Pancreas (tissue), 10 donors: ENCODE measurements at places on chromosomes 1 and 21. TPM values are rescaled to one million over a fixed set of nuclear protein-coding genes. Genes with fewer than 3 reads are reported as not detected.
A peak's percentile ranks its signal among the peaks of the same experiment; 100 is the strongest.

ZNF691 gene
- 6.5 TPM for total RNA-seq

SLC35E2B gene
- total RNA-seq, result 24.0 TPM

ERICH3 gene
- total RNA-seq, result 0.03 TPM

- H3K4me3 ChIP-seq, result no peak overlapping the region
- no peaks in the 10 kb centered on the region for H3K27me3 ChIP-seq
- no peaks in the 10 kb centered on the region for H3K36me3 ChIP-seq
- H3K27ac ChIP-seq, result no peak overlapping the region
Measured at GRCh38 chr21:18417141-18417790, 13.7 kb upstream of the TMPRSS15 start.

- H3K36me3 ChIP-seq, result no peaks in the 10 kb centered on the region
- no peak overlapping the region for H3K4me3 ChIP-seq
- DNase-seq, result no peak
- H3K27ac ChIP-seq, result no peak overlapping the region
- H3K4me1 ChIP-seq, result peaks cover 30% of the 10 kb centered on the region
- H3K27me3 ChIP-seq, result no peaks in the 10 kb centered on the region
Measured at GRCh38 chr1:59678493-59679228, 136.1 kb upstream of the HOOK1 start.

DNA sequence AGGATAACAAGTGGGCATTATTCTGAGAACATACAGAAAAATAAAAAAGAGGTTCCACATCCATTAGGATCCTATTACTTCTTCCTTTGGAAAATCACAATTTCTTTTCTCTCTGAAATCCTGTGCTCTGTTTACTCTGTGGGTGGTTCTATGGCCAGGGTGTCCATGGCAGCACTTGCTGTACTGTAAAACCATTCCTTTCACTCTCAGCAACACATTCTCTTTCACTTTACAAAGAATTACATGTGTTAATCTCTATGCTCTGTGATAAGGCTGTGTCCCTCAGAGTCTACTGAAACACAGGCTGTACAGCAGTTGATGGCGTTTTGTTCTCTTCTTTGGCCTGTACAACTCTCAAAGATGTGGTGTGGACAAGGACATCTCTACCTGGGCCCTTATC lies 524.1 kb downstream of the PTBP2 start:
- H3K27me3 ChIP-seq, result no peaks in the 10 kb centered on the region
- no peak for DNase-seq
- H3K4me3 ChIP-seq, result no peak overlapping the region
- no peaks in the 10 kb centered on the region for H3K4me1 ChIP-seq
- H3K27ac ChIP-seq, result no peak overlapping the region

- H3K4me3 ChIP-seq, result no peak overlapping the region
- no peaks in the 10 kb centered on the region for H3K36me3 ChIP-seq
- no peak overlapping the region for H3K27ac ChIP-seq
- H3K27me3 ChIP-seq, result no peaks in the 10 kb centered on the region
Measured at GRCh38 chr1:245091818-245092637, 62.8 kb upstream of the KIF26B start.

DNA sequence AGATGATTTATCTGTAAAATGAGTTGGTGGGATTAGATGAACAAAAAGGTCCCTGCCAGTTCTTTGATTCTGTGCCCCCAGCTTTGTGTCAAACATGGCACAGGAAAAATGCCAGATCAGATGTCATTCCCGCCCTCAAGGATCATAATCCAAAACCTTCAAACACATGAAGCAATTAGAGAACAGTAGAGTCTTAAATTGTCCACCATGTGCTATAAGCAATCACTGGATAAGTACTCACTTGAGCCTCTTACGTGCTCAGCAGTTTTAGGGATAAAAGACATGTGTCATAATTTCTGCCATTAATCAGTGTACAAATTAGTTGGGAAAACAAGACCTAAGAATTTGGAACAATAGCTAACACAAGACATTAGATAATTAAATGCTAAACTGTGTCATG lies 15.4 kb upstream of the KIAA0040 start:
- no peaks in the 10 kb centered on the region for H3K27me3 ChIP-seq
- no peak overlapping the region for H3K4me3 ChIP-seq
- no peak for DNase-seq
- H3K4me1 ChIP-seq, result no peaks in the 10 kb centered on the region
- no peak overlapping the region for H3K27ac ChIP-seq

DNA sequence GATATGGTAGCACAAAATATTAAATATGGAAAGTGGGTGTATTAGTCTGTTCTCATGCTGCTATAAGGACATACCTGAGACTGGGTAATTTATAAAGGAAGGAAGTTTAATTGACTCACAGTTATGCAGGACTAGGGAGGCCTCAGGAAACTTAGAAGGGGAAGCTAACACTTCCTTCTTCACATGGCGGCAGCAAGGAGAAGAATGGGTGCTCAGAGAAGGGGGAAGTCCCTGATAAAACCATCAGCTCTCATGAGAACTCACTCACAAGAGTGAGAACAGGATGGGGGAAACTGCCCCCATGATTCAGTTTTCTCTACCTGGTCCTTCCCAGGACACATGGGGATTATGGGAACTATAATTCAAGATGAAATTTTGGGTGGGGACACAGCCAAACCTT lies 15.8 kb upstream of the BACE2 start:
- no peak overlapping the region for H3K27ac ChIP-seq
- no peak overlapping the region for H3K4me3 ChIP-seq
- no peak for DNase-seq
- H3K36me3 ChIP-seq, result no peaks in the 10 kb centered on the region
- no peaks in the 10 kb centered on the region for H3K27me3 ChIP-seq
- no peaks in the 10 kb centered on the region for H3K4me1 ChIP-seq

GRCh38 chr21:29775462-29775861 lies 164.3 kb downstream of the GRIK1 start:
- H3K27ac ChIP-seq, result no peak overlapping the region
- no peaks in the 10 kb centered on the region for H3K27me3 ChIP-seq
- no peak for DNase-seq
- H3K4me3 ChIP-seq, result no peak overlapping the region
- H3K36me3 ChIP-seq, result no peaks in the 10 kb centered on the region
- H3K4me1 ChIP-seq, result no peaks in the 10 kb centered on the region

DNA sequence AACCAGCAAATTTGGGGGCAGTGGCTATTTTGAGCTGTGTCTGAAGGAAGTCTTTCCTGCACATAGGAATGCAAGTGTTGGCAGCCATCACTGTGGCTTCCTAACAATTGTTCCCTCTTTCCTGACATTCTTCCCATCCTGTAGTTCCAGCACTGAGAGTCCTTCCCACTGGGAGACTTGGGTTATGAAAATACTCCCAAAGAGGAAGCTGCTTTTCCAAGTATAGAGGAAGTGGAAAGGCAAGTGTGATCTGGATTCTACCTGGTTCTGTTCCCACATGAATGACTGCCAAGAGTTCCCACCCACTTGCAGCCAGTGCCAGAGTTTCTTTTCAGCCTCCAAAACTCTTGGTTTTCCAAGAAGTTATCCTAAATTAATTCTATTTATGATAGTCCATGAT lies 98.5 kb upstream of the CD53 start:
- no peak overlapping the region for H3K27ac ChIP-seq
- no peaks in the 10 kb centered on the region for H3K36me3 ChIP-seq
- no peaks in the 10 kb centered on the region for H3K27me3 ChIP-seq
- DNase-seq, result no peak
- H3K4me3 ChIP-seq, result no peak overlapping the region

DNA sequence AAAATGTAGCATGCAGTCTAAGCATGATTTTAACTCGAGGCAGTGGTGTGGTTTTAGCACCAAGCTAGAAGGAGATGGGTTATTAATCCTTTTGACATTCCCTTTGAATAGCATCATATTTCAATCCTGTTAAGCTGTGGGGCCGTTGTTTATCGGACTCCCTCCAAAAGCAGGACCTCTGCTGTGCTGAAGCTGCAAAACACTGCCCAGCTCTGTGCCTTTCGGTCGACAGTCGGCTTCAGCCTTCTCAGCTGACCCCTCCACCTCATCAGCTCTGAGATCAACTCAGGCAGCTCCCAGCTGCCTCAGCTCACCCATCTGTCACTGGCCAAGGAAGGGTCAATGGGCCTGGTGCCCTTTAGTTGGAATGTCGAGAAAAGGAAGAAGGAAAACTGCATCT lies 95.5 kb downstream of the KAZN start:
- no peaks in the 10 kb centered on the region for H3K27me3 ChIP-seq
- no peak for DNase-seq
- no peak overlapping the region for H3K27ac ChIP-seq
- H3K4me3 ChIP-seq, result no peak overlapping the region
- no peaks in the 10 kb centered on the region for H3K4me1 ChIP-seq
- no peaks in the 10 kb centered on the region for H3K36me3 ChIP-seq

- no peaks in the 10 kb centered on the region for H3K27me3 ChIP-seq
- no peak for DNase-seq
- no peak overlapping the region for H3K27ac ChIP-seq
Measured at GRCh38 chr1:190179817-190180216, 297.8 kb downstream of the BRINP3 start.

GRCh38 chr21:34022627-34023335 lies 50.6 kb upstream of the MRPS6 start:
- H3K27ac ChIP-seq, result no peak overlapping the region
- no peaks in the 10 kb centered on the region for H3K27me3 ChIP-seq
- no peak for DNase-seq
- H3K36me3 ChIP-seq, result no peaks in the 10 kb centered on the region
- H3K4me3 ChIP-seq, result no peak overlapping the region

DNA sequence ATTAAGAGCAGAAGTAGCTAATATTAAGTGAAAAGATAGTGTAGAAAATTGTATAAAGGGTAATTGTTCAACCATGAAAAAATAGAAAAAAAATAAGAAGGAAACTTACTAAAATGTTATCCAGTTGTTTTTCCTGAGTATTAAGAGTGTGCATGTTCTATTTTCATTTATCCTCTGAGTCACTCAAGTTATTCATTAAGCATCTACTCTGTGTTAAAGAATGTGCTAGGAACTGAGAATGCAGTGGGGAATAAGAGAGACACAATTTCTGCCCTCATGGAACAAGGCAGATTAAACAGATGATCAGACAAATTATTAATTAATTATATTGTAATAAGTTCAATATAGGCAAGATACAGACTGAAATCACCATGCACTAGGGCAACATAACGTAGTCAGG lies 10.8 kb upstream of the PIGK start:
- no peak for DNase-seq
- no peaks in the 10 kb centered on the region for H3K36me3 ChIP-seq
- H3K27me3 ChIP-seq, result no peaks in the 10 kb centered on the region
- no peaks in the 10 kb centered on the region for H3K4me1 ChIP-seq

GRCh38 chr1:47805921-47806361 lies 191.2 kb downstream of the TRABD2B start:
- H3K27me3 ChIP-seq, result no peaks in the 10 kb centered on the region
- no peak overlapping the region for H3K27ac ChIP-seq
- no peak for DNase-seq
- H3K36me3 ChIP-seq, result no peaks in the 10 kb centered on the region
- no peaks in the 10 kb centered on the region for H3K4me1 ChIP-seq

GRCh38 chr1:221292652-221293051 lies 413.4 kb downstream of the HLX start:
- DNase-seq, result no peak
- H3K4me1 ChIP-seq, result no peaks in the 10 kb centered on the region
- H3K4me3 ChIP-seq, result no peak overlapping the region
- H3K27ac ChIP-seq, result no peak overlapping the region
- no peaks in the 10 kb centered on the region for H3K27me3 ChIP-seq
- H3K36me3 ChIP-seq, result no peaks in the 10 kb centered on the region

GRCh38 chr1:20359451-20360330 lies 69.0 kb downstream of the VWA5B1 start:
- no peak for DNase-seq
- no peak overlapping the region for H3K27ac ChIP-seq
- H3K4me3 ChIP-seq, result no peak overlapping the region

DNA sequence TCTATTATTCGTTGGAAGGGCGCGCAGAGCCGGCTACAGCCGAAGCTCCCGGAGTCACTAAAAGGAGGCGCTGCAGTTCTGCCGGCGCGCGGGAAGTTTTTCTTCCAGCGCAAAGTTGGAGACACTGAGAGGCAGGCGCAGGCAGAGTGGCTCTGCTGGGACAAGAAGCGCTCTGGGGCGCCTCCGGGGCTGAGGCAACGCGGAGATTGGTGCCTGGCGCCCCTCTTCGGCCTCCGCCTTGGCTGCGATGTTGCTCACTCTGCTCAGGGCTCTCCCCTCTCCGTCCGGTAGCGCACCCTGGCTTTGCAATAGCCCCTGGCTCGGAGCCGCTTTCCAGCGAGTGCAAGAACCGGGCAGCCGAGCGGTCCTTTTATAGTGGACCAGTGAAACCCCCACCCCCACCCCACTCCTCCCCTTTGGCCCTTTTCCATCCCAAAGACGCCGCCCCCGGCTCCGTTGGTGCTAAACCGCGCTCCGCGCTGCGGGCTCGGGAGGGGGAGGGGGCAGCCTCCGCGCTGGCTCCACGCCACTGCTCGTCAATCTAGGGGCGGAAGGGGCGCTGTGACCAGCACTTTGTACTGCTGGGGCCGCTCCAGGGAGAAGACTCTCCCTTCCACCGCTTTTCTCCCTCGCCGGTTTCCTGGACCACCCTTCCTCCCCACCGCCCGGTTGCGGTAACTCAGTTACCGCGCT lies at the start of gene ADAMTS1:
ADAMTS1 (minus strand) TSS at position 344 of the 693 bp plus-strand sequence. CDS start 455 bp downstream, outside the sequence.
- H3K36me3 ChIP-seq, result no peaks in the 10 kb centered on the region
- H3K27me3 ChIP-seq, result no peaks in the 10 kb centered on the region
- H3K27ac ChIP-seq, result peak within 1 kb of the TSS; percentile 90
- peaks cover 3% of the 10 kb centered on the region for H3K4me1 ChIP-seq
- peak; percentile 59 for DNase-seq

DNA sequence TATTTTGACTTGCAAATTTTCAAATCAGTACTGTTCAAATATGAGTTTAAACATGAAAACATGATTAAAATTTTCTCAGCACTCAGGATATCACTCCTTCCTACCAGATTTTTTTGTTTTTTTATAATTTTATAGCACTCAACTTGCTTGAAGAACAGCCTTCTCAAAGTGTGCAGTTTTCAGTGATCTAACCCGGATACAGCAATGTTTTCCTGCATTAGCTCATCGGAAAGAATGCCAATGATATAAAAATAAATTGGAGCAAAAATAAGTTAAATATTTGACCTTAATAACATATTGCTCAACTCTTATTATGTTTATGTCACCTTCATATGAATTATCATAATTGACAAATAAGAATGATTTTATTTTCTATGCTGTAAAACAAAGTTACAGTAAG lies 766.8 kb downstream of the USP25 start:
- H3K4me3 ChIP-seq, result no peak overlapping the region
- H3K36me3 ChIP-seq, result no peaks in the 10 kb centered on the region
- no peak overlapping the region for H3K27ac ChIP-seq
- no peaks in the 10 kb centered on the region for H3K4me1 ChIP-seq

DNA sequence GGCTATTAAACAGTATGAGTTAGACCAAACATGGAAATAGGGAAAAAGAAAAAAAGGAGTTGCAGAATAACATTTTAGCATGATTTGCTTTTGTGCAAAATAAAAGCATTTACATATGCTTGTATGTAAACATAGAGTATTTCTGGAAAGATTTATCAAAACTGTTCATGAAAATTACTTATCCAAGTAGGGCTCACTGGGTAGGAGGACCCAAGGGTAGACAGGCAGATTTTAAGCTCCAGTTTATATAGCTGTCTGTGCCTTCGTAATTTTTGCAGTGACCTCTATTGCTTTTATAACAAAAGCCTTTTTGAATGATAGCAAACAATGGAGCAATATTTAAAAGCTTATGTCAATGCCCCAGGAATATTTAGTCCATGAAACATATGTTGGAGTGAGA lies 228.8 kb upstream of the IRF2BP2 start:
- H3K4me1 ChIP-seq, result no peaks in the 10 kb centered on the region
- no peak overlapping the region for H3K27ac ChIP-seq
- no peaks in the 10 kb centered on the region for H3K27me3 ChIP-seq
- no peak overlapping the region for H3K4me3 ChIP-seq

- peak; percentile 49 for DNase-seq
- no peaks in the 10 kb centered on the region for H3K36me3 ChIP-seq
- H3K27me3 ChIP-seq, result no peaks in the 10 kb centered on the region
Measured at GRCh38 chr1:3017440-3018050, 3.7 kb upstream of the ACTRT2 start.
